ENCODE measurements at places on chromosomes 7 and 10.

GRCh38 chr7:119562839-119563238, 710.1 kb upstream of the KCND2 start:
- peak; percentile 8 for DNase-seq

DNA sequence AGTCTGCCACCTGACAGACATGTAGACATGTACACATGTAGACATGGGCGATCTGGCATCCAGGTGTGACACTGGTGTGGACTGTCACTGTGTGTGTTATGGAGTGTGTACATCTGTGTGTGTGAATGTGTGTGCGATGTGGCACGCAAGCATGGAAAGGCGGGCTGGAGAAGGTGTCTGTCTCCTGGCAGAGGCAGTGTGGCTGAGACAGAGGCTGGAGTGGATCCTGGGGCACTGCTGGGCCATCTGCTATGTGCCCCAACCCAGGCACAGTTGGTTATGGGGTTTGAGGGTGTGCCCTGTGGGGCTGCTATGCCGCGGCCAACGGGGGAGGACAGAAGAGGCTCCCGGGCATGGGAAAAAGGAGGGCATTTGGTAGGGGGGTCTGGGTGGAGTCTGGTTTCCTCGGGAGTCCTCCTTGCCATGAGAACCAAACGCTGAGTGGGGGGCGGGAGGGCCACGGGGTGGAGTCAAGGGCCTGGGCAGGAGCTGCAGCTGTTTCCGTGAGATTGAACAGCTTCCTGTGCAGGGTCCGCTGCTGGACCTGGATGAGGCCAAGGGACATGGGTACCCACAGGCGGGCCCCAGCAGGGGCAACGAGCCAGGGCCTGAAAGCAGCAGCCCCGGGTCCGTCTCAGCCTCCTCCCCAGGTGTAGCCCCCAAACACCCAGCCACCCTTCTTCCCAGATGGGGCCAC, 1.3 kb downstream of the ELN start:
- DNase-seq = no peak

DNA sequence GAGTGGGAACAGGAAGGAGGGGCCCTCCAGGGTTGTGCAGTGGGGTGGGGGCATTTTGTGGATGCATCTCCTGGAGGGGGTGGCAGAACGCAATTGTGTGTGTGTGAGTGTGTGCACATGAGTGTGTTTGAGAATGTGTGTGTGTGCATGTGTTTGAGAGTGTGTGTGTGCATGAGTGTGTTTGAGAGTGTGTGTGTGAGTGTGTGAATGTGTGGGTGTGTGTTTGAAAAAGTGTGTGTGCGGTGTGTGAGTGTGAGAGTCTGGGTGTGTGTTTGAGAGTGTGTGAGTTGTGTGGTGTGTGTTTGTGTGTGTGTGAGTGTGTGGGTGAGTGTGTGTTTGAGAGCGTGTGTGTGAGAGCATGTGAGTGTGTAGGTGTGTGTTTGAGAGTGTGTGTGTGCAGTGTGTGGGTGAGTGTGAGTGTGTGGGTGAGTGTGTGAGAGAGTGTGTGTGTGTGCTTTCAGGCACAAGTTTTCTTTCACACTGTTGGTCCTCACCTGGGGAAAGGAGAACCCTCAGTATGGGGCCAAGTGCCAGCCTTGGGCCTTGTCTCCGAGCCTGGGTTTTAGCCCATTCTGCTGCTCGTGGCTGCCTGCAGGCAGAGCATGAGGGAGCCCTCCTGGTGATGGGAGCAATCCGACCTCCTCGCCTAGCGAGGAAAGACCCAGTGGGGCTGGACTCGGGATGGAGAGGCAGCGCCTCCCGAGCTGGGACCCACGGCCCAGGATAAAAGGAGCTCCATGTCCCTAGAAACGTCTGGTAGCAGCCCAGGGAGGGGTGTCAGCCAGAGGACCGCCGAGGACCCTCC, 35.6 kb downstream of the CDH23 start:
- DNase-seq = no peak

DNA sequence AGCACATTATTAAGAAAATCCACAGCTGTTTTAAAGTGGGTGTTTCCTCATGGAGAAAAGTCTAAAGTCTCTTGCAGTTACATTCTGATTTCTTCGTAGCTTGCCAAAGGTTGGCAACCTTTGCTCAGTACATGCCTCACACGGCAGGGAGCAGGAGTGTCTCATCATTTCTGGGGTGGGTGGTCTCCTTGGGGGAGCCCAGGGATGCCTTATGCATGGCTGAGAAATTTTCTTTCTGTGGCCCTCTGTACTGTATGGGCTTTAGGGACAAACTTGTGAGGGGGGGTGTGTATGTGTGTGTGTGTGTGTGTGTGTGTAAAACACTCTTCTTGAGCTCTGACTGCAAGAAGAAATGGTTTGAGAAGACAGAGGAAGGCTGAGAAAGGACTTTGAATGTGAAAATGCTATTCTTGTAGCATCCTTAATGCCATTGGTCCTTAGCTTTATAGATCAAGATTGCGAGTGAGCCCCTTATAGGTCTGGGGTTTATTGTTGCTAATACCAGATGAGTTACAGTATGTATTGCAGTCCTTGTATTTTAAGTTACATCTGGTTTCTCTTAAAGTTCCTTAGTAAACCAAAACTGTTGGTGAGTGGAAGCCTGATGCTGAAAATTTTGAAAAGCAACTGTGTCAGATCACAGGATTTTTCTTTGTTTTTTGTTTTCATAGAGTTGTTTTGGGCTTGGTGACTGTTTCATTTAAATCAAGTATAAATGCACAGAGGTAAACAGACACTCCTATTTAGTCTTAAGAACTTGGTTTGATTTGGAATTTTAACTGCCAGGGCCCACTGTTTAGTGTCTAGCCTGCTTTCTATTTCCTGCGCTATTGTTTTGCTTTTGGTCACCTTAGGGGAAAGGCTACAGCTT, 242.0 kb downstream of the BICC1 start:
- no peak for DNase-seq

DNA sequence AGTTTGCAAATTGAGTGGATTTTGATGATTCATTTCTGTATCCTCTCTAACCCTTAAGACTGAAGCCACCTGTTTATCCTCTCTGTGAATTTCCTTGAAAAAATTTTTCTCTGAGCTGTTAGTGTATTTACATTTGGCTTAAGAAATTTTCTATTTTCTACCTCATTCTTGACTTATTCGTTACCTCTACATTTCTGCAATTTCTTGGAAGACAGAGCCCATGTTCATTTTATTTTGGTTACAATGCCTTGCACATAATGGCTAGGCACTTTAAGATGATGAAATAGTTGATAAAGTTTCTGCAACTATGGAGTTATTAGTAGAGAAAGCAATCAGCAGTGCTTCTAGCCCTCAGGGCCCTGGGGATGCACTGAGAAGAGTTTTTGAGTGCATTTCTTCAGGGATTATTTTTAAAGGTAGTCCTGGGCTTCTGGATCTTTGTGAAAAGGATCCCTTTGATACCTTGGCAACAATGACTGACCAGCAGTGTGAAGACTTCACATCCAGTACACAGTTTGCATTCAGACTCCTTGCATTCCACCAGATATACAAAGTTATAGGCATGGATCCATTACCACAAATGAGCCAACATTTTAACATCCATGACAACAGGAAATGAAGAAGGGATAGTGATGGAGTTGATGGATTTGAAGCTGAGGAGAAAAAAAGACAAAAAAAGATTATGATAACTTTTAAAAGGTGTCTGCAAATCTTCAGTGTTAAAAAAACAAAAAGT, 68.2 kb downstream of the CH25H start:
- DNase-seq = no peak

GRCh38 chr7:29564496-29565223, 1.0 kb downstream of the PRR15 start:
- DNase-seq = peak; percentile 22

DNA sequence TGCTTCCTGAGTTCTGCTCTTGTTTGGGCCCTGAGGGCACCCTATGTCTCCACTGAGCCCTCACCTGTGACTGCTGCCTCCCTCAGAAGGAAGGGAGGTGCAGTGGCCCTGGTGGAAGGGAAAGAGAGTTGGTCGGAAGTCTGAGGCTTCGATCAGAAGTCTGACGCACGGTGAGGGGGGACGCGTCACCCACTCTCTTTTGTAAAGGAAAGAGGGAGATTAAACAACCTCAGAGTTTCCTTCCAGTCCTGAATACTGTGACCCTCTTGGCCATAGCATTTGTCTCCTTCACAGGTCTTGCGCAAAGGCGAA, 31.4 kb upstream of the TRIM8 start:
- DNase-seq = no peak

DNA sequence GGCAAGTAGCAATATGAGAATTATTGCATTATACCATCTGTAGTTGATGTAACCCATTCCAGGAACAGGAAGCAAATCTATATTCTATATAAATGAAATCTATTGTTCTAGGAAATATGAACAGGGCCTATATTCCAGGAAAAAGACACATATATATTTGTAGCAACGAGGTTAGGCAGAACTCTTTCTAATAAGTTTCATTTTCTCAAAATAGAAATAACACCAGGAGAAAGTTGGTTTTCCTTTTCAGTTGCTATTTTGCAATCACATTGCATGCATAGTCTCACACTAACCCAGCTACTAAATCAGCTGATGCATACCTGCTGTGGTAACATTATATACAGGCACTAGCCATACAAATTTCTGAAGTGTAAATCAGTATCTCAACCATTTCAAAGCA, 6.2 kb upstream of the IFIT2 start:
- peak; percentile 25 for DNase-seq

DNA sequence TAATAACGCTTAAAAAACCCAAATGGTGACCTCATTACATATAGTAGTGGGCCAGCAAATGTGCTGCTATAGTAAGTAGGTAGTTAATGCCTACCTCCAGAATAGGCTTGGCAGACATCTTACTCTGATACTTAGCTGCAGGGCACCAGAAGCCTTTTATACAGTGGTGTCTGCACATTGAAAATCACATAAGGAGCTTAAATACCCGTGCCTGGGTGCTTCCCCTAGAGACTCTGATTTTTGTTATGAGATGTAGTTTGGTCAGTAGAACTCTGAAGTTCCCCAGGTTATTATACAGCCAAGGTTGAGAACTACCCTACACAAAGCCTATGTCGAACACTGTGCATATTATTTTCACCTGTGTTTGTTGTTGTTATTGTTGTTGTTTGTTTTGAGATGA, 47.2 kb downstream of the ANKIB1 start:
- no peak for DNase-seq
